ENCODE measurements at places on chromosomes 5 and 9.

DNA sequence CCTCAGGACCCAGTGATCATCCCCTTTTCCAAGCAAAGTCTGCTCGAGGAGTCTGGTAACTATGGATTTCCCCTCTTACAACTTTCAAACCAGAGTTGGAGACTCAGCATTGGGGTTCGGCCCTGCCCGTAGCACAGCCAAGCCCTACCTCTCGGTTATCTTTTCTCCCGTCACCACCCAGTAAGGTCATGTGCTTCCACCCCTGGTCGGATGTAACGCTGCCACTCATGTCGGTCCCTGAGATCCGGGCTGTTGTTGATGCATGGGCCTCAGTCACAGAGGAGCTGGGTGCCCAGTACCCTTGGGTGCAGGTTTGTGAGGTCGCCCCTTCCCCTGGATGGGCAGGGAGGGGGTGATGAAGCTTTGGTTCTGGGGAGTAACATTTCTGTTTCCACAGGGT is 1.2 kb downstream of the GALT start:
- no peak for DNase-seq

GRCh38 chr5:172765766-172766286 is 5.2 kb downstream of the DUSP1 start:
- DNase-seq, result no peak

DNA sequence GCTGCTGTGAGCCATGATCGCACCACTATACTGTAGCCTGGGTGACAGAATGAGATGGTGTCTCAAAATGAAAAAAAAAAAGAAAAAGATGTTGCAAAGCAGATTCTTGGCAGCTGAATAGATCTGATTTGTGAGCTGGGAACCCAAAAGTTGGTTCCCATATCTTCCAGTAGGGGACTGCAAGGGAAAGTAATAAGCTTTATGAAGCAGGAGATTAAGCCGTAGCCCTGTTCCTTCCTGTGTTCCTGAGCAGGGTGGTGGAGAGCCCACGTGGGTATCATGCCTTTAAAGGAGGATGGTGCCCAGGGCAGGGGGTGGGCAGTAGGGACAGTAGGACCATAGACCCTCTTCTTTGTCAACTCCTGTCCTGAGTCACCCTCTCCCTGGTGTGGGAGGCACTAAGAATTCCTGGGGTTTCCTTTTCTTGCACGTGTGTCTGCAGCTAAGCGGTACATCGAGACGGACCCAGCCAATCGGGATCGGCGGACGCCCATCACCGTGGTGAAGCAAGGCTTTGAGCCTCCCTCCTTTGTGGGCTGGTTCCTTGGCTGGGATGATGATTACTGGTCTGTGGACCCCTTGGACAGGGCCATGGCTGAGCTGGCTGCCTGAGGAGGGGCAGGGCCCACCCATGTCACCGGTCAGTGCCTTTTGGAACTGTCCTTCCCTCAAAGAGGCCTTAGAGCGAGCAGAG is 37.9 kb downstream of the STOM start:
- DNase-seq, result no peak

DNA sequence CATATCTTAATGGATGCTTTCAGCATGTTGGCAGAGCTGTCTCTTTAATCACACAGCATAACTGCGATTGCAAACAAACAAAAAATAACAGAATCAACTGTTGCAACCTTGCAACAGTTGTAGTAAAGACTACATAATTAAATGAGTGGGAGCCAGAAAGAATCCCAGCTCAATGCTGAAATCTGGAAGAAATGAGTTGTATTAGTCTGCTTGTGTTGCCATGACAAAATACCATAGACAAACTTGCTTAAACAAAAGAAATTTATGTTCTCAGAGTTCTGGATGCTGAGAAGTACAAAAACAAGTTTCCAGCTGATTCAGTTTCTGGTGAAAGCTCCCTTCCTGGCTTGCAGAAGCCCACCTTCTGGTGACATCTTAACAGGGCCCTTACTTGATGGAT is 260.9 kb upstream of the TUSC1 start:
- DNase-seq, result no peak

GRCh38 chr9:35627575-35627974 is 9.4 kb upstream of the CD72 start:
- no peak for DNase-seq

GRCh38 chr5:177484902-177485549 is 11.6 kb upstream of the DBN1 start:
- no peak for DNase-seq

DNA sequence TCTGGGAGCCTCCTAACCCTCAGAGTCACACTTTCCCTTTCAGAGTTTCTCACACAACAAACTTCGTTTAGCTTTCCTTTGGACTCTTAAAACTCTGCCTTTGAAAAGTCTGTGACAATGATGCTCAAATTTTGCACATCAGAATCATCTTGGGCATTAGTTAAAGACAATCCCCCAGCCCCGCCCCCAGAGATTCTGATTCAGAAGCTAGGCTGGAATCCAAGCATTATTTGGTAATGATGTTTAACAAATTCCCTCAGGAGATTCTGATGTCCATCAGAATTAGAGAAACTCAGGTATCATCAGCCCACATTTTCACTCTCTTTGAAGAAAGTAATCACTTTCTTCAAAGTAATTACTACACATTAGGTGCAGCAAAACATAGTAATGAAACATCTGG is 9.6 kb upstream of the PLPP1 start:
- DNase-seq, result no peak

DNA sequence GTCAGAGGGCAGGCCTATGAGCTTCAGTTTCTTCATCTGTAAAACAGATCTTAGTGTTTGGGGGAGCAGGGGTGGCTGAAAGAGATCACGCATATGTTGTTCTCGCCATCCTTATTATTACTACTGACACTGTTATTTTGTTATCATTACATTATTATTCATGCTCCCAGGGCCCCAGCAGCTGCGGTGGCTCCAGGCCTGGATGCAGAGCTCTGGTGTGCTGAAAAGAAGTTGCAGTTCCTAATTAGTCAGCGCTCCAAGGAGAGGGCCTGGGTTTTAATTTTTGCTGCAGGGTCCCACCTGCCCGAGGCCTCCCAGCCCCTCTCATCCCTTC is 19.5 kb downstream of the CXXC5 start:
- no peak for DNase-seq

Data from pulmonary artery endothelial cell (primary cell).